Right ventricle myocardium superior (tissue), 1 donor: ENCODE measurements at places on chromosomes 13 and 19. TPM values are rescaled to one million over a fixed set of nuclear protein-coding genes. Genes with fewer than 3 reads are reported as not detected.

GRCh38 chr19:8517551-8518442 lies 3.8 kb upstream of the ZNF414 start:
- DNase-seq = no peak

GRCh38 chr19:58284199-58284598 lies 5.4 kb downstream of the ZNF8 start:
- no peak for DNase-seq

DNA sequence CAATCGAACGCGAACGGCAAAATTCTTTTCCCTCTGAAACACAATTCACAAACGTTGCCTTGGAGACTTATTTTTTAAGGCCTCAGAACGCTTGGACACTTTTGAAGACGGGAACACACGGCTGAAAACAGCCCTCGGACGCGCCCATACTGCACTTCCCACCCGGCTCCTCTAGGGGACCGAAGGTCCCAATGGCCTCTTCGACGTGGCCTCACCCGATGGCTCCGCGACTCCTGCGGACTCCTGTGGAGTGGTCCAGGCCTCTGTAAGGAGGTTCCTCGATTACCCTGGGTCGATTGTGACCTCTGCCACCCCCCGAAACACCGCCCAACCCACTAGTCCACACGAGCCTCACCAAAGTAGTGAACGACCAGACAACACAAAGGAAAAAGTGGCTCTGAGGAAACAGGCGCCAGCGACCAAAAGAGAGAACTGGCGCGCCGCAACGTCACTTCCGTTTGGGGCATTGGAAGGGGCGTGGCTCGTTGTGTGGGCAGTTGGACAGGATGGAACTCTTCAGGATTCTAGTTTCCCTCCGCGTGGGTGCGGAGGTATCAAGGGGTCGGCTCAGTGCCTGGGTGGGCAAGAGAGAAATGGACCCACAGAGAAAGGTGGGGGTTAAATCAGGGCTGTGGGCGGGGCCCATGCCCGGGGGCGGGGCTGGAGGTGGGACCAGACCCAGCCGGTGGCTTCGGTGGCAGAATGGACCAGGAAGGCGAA lies at the start of gene ZNF560:
Gene ZNF560 (minus strand): TSS at position 434 of the 720 bp plus-strand sequence. CDS start 23,303 bp downstream, outside the sequence.
- DNase-seq = no peak

GRCh38 chr13:77994166-77994565 lies 75.5 kb upstream of the EDNRB start:
- no peak for DNase-seq

DNA sequence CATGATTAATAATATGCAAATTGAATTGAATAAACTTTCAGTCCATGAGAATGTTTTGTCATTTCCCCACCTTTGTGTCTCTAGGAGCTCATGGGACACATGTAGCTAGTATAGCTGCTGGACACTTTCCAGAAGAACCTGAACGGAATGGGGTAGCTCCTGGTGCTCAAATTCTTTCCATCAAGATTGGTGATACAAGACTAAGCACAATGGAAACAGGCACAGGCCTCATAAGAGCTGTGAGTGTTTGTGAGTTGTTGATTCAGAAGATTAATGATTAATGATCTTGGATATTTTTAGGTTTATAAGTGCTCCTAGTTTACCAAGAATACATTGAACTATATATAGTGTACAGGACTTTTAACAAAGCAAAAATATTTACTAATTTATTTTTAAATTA lies 30.1 kb downstream of the TPP2 start:
- no peak for DNase-seq

DNA sequence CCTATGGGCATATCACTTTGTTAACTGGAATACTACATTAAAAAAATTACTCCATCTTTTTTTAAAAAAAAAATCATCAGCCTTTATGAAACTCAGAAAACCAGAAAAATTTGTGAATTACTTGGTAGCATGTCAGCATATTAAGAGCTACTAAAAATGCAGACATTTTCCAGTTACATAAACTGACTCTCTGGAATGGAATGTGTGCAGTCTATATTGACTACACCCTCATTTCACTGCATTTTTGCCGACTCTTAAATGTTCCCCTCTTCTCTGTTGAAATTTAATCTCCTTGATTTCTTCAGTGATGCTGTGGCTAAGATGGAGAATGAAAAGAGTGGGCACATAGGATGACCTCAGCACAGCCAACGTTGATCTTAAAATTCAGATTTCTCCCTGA lies 393.8 kb downstream of the ITGBL1 start:
- DNase-seq = no peak

DNA sequence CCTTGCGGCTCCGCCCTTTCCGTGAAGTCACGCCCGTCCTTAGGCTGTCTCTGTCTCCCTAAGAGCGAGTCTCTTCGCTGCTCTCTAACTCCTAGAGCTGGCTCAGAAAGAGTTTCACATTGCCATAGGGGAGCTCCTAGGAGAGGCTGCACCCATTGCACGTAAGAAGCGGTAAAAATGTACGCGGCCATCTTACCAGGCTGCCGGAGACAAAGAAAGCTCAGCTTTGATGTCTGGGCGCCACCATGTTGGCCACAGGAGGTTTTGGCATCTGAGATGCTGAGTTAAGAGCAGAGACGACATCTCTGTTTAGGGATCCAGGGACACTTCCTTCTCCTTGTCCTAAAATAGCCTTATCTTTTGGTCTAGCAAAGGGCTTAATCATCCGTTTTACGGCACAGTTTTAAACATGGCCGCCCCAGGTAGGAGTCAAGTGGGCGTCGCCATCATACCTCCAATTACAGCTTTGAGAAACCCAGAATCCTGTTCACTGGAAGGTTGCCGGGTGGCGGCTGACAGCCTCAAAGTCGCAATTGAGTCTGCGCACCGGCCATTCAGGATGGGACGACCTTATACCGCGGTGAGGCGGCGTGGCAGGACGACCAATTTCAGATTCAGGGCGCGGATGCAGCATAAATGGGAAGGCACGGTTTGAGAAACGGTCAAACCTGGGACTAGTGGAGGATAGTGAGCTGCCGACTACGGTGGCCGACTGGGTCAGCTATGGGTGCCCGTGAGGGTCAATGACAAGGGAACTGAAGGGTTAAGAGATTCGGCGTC lies at the start of gene ZNF793:
Gene ZNF793 (plus strand): TSS at position 553 of the 780 bp plus-strand sequence. CDS start 16,501 bp downstream, outside the sequence.
- peak; percentile 83 for DNase-seq

DNA sequence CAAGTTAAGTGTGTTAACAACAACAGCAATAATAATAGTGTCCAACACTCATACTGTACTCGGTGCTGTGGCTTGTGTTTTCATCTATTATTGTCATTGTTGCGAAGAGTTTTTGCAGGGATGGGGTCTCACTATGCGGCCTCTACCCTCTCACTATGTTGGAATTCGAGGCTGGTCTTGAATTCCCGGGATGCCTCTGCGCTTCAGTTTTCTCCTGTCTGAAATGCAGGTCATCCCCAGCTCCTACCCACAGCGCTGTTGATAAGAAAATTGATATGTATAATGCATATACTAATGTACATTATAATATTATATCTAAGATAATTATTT lies 4.9 kb upstream of the SBK3 start:
- no peak for DNase-seq

DNA sequence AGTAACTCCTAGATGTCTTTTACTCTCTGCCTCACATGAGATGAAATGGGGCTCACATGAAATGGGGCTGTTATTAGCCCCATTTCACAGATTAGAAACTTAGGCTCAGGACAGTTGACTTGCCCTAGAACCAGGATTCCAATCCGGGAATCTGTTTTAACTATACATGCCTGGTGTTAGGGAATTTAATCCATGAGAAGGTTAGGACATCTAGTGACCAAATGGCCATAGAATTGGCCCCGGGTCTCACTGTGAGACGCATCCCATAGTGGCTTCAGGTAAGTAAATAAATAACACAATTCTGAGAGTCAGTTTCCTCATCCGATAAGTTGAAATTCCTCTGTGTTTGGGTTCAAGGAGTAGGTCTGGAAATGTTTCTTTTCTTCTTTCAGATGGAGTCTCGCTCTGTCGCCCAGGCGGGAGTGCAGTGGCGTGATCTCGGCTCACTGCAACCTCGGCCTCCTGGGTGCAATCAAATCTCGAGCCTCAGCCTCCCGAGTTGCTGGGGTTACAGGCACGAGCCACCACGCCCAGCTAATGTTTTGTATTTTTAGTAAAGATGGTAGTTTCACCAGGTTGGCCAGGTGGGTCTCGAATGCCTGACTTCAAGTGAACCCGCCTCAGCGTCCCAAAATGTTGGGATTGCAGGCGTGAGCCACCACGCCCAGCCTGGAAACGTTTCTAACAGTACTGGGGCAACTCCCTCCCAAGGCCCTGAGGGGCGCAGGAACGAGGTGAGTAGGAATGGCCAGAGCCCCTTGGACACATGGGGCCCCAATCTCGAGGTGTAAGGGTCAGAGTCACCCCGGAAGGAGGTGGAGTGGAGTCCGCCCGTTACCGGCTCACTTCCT lies 1.2 kb upstream of the ZNF574 start:
- DNase-seq = no peak

- DNase-seq = no peak
Observed at GRCh38 chr13:50654331-50654730, 189.2 kb downstream of the DLEU7 start.

DNA sequence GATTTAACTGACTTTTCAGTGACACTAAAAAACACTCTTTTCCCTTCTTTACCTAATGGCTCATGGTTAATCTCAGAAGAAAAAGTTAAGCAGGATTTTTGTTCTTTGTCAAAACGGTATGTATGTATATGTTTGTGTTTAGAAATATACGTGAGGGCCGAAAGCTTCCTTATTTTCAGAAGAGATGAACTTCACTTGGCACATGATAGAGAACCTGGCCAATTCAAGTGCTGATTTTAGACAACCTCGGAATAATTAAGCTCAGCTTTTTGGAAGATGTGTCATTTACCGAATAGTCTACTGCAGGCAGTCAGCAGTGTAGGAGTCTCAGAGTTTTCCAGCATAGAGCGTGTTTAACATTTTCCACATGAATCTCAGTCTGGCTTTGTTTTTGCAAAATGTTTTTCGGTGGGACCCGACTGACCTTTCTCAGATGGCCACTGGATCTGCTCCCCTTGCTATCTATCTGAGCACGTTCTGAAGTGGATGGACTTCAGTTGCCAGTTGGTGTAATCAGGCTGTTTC lies 4.6 kb downstream of the RNASEH2B start:
- no peak for DNase-seq

- DNase-seq = no peak
Observed at GRCh38 chr13:68676513-68677115, 1431.0 kb upstream of the ATXN8OS start.

- peak; percentile 45 for DNase-seq
Observed at GRCh38 chr19:32041681-32042292, 303.6 kb upstream of the ZNF507 start.

- DNase-seq = no peak
Observed at GRCh38 chr13:99473515-99473914, 27.8 kb upstream of the TM9SF2 start.

GRCh38 chr19:58296104-58296503 lies 9.1 kb upstream of the ERVK3-1 start:
- DNase-seq = no peak

DNA sequence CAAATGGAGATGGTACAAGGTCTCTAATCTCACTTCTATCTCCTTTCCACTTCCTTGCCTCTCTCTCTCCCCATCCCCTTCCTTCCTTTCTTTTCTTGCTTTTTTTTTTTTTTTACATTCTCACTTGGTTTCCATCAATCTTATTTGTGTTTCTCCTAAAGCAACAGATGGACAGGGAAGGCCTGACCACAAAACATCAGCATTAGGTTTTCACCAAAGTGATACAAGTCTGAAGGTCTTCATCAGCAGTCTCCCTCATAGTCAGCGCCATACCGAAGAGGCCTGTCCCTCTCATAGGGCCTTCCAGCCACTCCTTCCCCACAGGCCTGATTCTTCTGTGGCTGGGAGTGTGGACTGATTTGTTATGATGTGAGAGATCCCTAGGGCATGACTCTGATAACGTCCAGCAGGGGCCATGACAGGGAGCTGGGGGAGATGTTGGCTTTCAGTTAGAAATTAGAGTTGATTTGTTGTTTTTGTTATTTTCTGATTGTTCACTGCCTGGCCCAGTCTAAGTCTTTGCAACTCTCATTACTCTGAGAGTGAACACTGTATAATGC lies 158.7 kb downstream of the SLC7A1 start:
- no peak for DNase-seq

GRCh38 chr19:13979244-13979615 lies 26.9 kb downstream of the RFX1 start:
- no peak for DNase-seq

DNA sequence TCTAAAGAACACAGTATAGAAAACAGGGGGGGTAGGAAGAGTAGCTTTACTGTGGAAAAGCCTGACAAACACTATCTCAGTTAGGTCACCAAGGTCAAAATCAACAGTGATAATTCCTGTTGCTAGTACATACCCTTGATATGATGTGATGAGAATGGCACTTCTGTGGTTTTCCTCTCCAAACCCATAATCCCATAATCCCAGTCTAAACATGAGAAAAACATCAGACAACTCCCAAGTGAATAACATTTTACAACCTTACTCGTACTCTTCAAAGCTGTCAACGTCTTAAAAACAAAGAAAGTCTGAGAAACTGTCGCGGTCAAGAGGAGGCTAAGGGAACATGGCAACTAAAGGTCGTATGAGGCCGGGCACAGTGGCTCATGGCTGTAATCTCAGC lies 137.6 kb downstream of the FOXO1 start:
- no peak for DNase-seq

- no peak for DNase-seq
Observed at GRCh38 chr19:34337739-34338138, 27.3 kb upstream of the GPI start.

- DNase-seq = no peak
Observed at GRCh38 chr19:42057846-42058245, 12.2 kb downstream of the GRIK5 start.

GRCh38 chr13:114074671-114075315 lies 57.6 kb downstream of the RASA3 start:
- peak; percentile 32 for DNase-seq

- DNase-seq = no peak
Observed at GRCh38 chr19:46328079-46328478, 18.8 kb upstream of the PPP5C start.

GRCh38 chr13:95568131-95568530 lies 15.6 kb downstream of the CLDN10 start:
- DNase-seq = no peak

GRCh38 chr19:7476777-7477494 lies 11.9 kb downstream of the PEX11G start:
- no peak for DNase-seq

GRCh38 chr13:52994051-52994450 lies 34.6 kb upstream of the OLFM4 start:
- DNase-seq = no peak

GRCh38 chr13:36345438-36346221 lies 564 bp downstream of the SPART start:
- DNase-seq = peak; percentile 75

- no peak for DNase-seq
Observed at GRCh38 chr19:14977128-14977527, 2.5 kb downstream of the SLC1A6 start.

Gene CPT1C
- total RNA-seq = 2.2 TPM

Gene RAVER1
- 9.9 TPM for total RNA-seq

Gene ZNF426
- total RNA-seq = 11.7 TPM

Gene ZNF724
- total RNA-seq = 1.3 TPM

Gene HNRNPM
- 113 TPM for total RNA-seq

Gene ZNF844
- 12.4 TPM for total RNA-seq

Gene SUGT1
- 51.9 TPM for total RNA-seq

Gene FOXA3
- total RNA-seq = not detected

Gene ZNF837
- total RNA-seq = 0.13 TPM

Gene SAFB
- total RNA-seq = 61.9 TPM

Gene ZNF549
- total RNA-seq = 4.2 TPM

Gene ZNF20
- total RNA-seq = 0.97 TPM

Gene NLRP9
- total RNA-seq = not detected

Gene DACT3
- total RNA-seq = 15.2 TPM

Gene ZNF729
- not detected for total RNA-seq

Gene TMEM86B
- 2.3 TPM for total RNA-seq

Gene MAP2K2
- 136 TPM for total RNA-seq

Gene REEP6
- total RNA-seq = 1.1 TPM

Gene ZNF611
- total RNA-seq = 6.0 TPM

Gene BCL3
- total RNA-seq = 14.6 TPM
